LoVo (cell line): ENCODE measurements at places on chromosomes 3 and 15.

GRCh38 chr15:65292938-65293518, 2.8 kb upstream of the RNU5A-1 start:
- no peak for DNase-seq

DNA sequence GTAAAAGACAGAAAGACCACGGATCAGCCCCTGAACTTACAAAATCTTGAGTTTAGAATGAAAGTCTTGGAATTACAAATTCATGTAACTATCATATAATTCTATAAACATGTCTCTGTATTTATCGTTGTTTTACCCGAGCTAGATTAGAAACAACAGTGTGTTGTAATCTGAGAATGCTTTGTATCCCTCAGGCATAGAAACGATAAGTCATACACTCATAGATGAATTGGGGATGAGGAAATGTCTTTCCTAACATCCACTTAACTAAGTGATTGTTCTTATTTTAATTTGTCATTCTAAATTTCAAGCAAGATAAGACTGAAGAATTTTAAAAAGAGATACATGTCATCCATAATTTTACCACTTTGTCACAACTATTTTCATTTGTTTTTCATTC, 165.3 kb downstream of the RYR3 start:
- no peak for DNase-seq

DNA sequence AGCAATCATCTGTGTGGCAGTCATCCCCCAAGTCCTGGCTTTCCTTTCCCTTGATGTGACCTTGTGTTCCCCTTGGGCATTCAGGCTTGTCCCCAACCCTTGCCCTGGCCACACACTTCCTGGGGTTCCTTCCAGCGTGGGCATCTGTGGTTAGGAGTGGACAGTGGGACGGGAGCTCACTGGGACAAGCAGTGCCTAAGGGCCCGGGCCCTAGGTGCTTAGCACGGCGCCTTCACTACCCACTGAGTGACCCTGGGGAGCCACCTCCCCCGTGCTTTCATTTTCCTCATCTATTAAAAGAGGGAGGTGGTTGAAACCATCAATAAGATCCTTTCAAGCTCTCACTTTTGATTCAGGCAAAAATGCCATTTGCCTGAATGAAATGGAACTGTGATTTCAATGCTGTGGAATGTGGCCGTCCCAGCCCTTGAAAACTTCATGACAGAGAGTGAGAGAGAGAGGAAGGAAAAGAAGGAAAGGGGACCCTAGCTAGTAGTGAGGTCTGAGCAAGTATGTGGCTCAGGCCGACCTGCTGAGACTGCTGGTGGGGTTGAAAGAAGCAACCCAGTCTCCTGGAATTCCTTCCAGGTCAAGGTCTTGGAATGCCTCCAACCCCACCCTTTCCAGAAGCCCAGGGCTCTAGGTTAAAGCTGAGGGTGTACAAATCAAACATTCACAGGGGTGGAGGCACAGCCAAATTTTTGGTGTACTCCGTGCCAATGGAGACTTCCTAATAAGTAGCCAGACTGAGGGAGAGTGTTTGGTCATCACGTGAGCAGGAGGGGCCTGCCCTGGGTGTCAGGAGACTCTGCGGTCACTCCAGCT, 302.9 kb downstream of the TLE3 start:
- DNase-seq, result peak; percentile 7

DNA sequence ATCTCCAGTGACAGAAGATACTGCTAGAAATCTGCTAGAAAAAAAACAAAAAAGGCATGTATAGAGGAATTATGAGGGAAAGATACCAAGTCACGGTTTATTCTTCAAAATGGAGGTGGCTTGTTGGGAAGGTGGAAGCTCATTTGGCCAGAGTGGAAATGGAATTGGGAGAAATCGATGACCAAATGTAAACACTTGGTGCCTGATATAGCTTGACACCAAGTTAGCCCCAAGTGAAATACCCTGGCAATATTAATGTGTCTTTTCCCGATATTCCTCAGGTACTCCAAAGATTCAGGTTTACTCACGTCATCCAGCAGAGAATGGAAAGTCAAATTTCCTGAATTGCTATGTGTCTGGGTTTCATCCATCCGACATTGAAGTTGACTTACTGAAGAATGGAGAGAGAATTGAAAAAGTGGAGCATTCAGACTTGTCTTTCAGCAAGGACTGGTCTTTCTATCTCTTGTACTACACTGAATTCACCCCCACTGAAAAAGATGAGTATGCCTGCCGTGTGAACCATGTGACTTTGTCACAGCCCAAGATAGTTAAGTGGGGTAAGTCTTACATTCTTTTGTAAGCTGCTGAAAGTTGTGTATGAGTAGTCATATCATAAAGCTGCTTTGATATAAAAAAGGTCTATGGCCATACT, 4.0 kb downstream of the B2M start:
- DNase-seq, result no peak

- DNase-seq, result no peak
Observed at GRCh38 chr3:19070325-19070724, 78.0 kb upstream of the KCNH8 start.

- DNase-seq, result no peak
Observed at GRCh38 chr3:105465251-105465853, 98.6 kb downstream of the ALCAM start.

DNA sequence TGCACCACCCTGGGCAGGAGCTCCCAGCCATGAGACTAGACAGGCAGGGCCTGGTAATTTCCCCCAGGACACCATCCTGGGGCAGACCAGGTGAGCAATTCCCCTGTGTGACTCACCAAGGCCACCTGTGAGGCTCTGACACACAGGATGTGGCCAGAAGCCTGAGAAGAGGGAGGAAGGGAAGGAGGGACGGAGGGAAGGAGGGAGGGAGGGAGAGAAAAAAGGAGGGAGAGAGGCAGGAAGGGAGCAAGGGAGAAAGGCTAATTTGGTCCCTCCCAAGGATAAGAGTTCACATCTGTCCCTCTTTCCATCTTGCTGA, 25.9 kb downstream of the WNT7A start:
- peak; percentile 60 for DNase-seq

DNA sequence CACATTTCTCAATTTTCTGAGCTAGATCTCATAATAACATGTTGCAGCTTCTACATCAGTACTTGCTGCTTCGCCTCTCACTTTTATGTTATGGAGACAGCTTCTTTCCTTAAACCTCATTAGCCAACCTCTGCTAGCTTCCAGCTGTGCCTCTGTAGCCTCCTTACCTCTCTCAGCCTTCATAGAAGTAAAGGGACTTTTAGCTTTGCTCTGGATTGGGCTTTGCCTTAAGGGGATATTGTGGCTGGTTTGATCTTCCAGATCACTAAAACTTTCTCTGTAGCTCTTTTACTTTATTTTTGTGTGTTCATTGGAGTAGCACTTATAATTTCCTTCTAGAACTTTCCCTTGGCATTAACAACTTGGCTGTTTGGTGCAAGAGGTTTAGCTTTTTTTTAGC, 150.1 kb downstream of the ATG7 start:
- DNase-seq, result no peak

DNA sequence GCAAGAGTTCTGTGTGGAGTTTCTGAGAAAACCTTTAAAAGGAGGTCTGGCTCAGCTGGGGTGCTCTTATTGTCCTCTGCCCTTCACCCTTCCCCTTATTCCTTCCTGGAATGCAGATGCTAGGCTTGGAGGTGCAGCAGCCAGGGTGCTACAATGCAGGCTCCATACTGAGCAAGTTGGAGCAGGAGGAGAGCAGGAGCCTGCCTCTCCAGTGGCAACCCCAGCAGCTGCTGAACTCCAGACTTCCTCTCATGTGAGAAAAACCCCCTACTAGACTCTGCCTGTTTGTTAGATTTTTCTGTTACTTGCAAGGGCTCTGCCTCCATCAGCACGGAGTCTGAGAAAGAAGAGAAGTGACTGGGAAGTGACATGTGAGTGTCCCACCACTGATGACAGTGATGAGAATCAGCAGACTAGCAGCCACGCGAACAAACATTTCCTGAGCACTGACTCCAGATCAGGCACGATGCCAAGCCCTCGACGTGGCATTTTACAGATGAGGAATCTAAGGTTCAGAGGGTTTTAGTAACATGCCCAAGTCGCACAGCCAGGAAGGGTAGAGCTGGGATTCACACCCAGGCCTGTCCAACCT, 16.1 kb upstream of the RARRES1 start:
- DNase-seq, result no peak

DNA sequence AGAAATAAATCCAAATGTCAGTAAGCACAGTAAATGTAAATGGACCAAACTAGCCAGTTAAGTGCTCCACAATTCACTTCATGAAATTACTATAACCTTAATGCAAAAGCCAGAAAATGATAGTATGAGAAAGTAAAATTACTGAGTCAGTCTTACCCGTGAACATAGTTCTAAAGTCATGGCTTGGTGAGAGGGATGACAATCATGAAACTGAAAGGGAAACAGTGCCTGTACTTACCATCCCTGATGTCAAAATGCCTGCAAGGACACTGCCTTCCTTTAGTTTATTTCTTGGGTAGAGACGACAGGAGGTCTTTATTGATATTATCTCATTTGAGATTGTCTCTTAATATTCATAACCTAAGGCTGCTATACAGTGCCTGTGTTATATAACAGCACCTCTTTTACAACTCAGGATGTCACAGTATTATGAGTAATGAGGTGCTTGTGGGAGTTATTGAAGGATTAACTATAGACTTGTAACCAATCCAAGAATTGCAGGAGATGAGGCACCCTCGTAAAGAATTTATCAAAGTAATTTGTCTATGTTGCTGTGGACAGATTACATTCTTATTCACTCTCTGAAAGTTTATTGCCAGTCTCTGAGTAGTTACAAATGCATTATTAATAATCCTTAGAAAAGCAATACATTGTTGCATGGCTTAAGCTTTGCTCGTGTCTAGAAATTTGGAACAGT, 142.9 kb upstream of the BFSP2 start:
- no peak for DNase-seq

DNA sequence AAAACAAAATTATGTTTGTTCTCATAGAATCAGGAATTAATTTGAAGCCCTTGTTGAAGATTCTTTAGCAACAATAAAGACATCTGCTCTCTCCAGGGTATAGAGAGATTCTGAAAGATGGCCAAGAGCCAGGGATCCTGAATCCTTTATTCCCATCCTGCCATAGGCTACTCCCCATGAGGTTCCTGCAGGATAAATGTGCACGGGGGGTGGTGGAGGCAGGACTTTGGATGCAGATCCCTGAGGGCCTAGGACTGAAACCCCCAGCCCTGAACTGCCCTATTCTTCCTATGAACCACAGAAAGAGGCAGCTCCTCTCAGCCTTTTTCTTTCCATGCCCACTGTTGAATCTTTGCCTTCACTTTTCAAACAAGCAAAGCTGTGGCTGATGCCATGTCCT, 17.1 kb downstream of the TMEM108 start:
- no peak for DNase-seq

DNA sequence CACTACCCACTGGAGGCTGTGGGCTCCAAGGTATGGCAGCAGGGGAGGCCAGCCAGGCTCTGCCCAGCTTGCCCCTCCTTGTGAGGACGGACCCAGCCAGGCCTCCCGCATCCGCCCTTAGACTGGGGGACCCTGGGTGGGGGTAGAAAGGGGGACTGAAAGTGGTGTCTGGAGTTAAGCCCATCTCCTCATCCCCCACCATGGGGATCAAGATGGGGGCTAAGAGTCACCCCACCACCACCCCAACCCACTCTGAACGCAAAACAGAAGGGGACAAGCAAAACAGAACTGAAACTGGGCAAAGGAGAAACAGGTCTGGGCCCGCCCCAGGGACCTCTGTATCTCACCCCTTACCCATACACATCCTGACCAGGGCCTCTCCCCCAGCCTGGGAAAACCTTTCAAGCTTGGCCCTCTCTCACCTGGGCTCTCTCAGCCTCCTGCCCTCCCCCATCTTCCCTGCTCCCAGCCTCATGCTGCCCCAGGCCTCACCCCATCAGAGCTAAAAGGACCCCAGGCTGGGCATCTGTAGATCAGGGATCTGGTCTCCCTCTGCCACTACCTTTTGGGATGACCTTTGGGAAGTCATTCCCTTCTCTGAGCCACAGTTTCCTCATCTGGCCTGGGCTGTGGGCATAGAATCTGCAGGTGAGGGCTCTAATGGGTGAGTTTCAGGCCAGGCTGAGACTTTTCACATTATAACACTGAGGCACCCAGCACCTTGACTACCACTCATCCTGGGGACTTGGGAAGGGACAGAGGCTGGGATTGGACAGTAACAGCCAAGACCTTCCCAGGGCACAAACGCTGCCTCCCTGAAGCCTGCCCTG, 30.0 kb upstream of the CYP11A1 start:
- DNase-seq, result no peak

GRCh38 chr3:128549283-128550112, 56.5 kb upstream of the GATA2 start:
- DNase-seq, result no peak

DNA sequence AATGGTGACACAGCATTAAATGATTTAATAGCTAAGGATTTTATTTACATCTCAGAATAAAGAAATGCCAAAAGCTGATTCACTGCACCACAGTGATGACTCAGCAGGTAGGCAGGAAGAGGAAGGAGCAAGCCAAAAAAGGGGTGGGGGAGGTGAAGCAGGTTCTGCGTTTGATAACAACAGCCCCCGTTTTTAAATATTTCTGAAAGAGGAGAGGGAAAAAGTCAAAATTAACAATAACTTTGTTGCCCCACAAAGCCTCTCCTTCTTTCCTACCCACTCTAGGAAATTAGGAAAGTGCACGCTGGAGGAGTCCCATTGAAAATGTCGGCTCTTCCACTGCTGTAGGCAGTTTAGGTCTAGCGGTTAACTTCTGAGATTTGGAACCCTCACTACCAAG, 9.9 kb upstream of the CCDC54 start:
- no peak for DNase-seq

DNA sequence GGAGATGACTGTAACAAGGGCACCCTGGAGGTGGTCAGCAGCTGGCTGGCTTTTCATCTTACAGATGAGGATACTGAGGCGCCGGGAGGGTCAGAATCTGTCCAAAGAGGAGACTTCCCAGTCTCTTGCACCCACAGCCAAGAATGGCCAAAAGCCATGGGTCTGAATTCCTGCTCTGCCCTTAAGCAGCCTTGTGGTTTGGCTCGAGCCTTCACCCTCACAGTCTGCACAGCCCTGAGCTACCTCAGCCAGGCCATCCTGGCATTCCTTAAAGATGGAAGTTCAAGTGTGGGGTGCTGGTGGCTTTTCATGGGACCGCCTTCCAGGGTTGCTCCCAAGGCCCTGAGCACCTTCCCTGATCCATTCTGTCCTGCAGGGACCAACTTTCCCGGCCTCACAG, 59.2 kb downstream of the CACNA2D2 start:
- DNase-seq, result no peak

GRCh38 chr15:60854858-60855564, 374.1 kb downstream of the RORA start:
- no peak for DNase-seq

- DNase-seq, result no peak
Observed at GRCh38 chr3:163327086-163327485, 1751.2 kb downstream of the SI start.

DNA sequence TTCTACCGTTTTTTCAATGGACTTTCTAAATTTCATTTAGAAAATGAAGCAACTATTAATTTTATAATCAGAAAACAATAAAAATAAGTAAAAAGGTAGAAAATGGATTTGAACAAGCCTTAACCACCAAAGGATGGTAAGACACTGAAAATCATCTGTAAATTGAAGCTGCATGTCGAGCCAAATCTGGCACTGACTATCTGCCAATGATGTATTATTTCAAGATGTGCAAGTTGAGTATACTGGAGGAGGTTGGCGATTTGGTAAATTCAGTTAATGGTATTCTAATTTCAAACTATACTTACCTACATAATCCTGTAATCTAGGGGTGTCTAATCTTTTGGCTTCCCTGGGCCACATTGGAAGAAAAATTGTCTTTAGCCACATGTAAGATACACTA, 93.5 kb downstream of the FMN1 start:
- no peak for DNase-seq
